ENCODE measurements at places on chromosomes 1 and 21.

- no peak for DNase-seq
Measured at GRCh38 chr1:75690547-75690946, 34.0 kb upstream of the ACADM start.

DNA sequence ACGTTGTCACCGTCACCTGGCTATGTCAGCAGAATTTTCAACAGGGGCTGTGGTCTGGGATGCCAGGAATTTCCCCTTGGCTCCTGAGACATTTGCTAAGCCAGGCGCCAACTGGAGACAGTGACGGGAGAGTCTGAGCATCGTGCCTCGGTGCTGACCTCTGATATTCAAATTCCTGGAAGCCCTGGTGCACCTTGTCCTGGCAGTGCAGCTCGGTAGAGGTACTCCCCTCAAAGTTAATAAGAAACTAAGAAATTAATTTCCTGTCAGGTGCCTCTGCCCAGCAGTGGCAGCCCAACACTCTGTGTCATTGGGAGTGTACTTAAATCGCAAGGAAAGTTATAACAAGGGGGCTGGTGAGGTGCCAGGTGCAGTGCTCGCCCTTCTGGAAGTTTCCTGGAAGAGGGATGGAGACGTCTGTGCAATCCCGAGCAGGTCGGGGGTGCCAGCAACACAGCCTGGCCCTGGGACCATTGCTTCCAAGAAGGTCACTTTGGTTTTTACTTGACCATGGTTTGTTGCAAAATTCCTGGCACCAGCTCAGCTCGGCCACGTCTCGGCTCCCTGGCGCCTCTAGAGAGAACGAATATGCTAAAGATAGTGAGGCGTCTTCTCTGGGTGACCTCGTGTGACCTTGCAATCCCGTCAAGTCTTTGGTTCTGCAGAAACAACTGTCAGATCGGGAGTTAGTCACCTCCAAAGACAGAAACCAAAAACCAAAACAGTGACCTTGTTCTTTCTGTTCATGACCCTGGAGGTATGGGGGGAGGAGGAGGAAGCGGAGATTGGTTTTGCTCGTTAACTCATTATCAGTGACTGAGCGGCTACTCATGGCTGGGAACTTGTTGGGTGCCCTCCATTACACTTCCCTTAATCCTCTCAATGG lies 149.5 kb upstream of the VAMP3 start:
- DNase-seq: peak; percentile 4

DNA sequence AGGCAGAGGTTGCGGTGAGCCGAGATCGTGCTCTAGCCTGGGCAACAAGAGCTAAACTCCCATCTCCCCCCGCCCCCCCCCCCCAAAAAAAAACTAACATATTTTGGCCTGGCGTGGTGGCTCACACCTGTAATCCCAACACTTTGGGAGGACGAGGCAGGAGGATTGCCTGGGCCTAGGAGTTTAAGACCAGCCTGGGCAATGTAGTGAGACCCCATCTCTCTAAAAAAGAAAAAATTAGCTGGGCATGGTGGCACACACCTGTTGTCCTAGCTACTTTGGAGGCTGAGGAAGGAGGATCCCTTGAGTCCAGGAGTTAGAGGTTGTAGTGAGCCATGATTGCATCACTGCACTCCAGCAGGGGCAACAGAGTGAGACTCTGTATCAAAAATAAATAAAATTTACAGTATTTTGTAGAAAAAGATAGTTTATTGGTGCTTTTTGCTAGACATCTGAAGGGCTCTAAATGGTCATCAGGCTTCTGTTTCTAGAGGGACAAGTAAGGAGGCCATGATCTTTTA lies 9.0 kb downstream of the YTHDF2 start:
- no peak for DNase-seq

GRCh38 chr1:173002891-173003838 lies 47.6 kb downstream of the TNFSF18 start:
- no peak for DNase-seq

GRCh38 chr1:23772049-23772853 lies 6.0 kb upstream of the PITHD1 start:
- DNase-seq: peak; percentile 87

GRCh38 chr1:21567241-21568005 lies 58.2 kb downstream of the ALPL start:
- DNase-seq: no peak

DNA sequence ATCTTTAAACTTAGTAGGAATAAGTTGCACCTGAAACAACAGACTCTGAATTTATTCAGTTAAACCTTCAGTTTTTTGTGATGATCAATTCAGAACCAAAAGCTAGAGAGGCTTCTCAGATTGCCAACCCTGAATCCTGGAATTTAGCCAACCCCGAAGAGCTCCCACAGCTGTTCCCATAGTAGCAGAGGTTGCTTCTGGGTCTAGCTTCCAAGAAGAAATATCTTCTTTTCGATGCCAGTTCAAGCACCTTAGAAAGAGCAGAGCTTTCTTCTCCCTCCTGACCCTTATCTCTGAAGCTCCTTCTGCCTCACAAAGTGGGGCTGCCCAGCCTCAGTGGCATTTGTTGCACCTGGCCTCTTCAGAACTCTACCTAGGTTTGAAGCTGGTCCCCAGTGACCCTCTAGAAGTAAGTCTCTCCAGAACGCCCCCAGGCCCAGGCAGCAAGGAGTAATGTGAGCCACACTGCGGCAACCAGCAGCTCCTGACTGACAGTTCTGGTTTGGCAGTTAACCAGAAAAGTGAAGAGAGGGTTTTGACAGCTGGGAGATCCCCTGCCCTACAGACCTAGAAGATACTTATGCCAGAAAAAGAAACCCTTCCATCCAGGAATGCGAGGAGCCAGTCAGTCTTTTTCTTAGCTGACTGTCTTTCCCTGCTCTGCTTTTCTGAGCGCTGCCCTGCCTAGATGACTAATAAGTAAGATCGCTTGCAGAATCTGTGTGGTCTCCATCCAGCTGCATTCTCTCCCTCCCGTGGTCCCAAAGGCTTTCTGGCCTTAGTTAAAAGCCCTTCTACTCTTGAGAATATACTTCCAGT lies 165.9 kb downstream of the ADGRL4 start:
- no peak for DNase-seq

Data from activated naive CD8-positive, alpha-beta T cell treated with anti-CD3 and anti-CD28 coated beads, Interleukin-2, amount 10 ng/mL, durations not matched to agents 7 days and 5 days (primary cell).